ENCODE measurements at places on chromosomes 7 and 10.

DNA sequence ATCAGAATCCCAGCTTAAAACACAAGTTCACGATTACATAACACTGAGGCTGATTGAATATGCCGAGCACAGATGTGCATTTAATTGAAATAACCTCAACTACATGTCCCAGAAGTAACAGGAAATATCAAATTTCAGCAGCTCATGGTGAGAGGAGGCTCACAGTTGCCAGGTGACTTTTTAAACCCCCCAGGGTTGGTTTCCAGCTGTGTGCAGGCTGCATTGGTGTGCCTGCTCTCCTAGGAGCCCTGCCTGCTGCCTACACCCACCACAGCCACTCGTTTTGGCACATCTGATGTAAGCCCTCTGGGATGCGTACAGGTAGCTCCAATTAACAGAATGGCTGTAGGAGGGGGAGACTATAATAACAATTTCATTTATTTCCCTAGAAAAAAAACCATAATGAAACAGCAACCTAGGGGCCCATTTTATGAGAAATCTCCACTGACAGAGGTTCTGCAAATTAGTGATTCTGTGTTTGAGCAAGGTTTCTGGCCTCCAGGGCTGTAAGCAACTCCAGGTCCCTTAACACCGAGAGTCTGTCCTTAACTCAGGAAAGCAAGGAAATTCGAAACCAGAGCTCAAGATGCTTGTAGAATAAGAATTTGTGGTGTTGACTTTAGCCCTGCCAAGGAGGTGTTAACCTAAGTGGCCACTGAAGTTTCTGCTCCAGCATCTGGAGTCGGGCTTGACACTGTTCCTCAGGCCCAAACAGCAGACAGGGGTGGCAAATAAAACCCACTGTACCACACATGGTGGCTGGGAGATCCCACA lies 161.9 kb downstream of the BMPER start:
- DNase-seq, result no peak

GRCh38 chr10:84511106-84511505 lies 182.7 kb downstream of the CCSER2 start:
- DNase-seq, result no peak

- no peak for DNase-seq
Measured at GRCh38 chr10:7412928-7413282, 2.1 kb upstream of the SFMBT2 start.

DNA sequence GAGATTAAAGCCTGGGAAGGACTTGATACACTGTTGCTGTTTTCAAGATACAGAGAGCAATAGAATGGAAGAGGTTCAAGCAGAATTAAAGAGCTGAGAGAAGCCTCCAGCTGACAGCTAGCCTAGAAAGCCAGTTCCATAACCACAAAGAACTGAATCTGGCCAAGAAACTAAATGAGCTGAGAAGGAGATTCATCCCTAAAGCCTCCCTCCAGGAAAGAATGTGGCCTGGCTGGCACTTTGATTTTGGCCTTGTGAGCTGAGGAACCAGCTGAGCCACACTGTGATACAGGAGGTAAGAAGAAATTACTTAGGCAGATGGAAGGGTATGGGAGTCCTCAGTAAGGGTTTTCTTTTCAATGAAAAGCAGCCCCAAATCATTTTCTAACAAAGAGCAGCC lies 324.1 kb downstream of the PHF14 start:
- DNase-seq, result no peak

DNA sequence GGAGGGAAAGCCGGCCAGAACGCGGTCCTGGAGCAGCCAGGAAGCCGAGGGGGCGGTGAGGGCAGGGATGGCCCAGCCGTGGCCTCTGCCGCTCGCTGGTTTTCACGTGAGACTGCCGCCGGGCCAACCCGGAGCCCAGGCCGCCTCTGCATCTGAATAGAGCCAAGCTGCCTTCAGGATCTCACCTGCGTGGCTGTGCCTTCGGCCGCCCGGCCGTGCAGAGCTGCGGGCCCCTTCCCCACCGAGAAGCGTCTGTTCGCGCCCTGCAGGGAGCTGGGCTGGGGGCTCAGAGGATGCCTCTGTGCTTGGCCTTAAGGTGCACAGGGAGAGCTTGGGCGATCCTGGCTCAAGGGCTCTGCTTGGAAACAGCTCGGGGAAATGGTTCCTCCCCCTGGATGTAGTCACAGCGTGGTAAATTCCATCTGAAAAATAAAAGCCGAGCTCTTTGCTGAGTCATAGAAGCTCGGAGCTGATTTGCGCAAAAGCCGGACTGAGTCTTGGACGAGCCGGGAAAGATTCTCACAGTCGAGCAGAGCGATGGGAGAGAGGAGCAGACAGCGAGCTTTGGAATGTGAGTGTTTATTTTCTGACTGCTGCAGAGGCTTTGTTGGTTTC lies at the start of gene JAKMIP3:
TSS of gene JAKMIP3 (plus strand) at position 456 of the 615 bp plus-strand sequence. CDS start 38,863 bp downstream, outside the sequence.
- peak; percentile 86 for DNase-seq

- no peak for DNase-seq
Measured at GRCh38 chr7:78218876-78219275, 420.3 kb downstream of the PHTF2 start.

DNA sequence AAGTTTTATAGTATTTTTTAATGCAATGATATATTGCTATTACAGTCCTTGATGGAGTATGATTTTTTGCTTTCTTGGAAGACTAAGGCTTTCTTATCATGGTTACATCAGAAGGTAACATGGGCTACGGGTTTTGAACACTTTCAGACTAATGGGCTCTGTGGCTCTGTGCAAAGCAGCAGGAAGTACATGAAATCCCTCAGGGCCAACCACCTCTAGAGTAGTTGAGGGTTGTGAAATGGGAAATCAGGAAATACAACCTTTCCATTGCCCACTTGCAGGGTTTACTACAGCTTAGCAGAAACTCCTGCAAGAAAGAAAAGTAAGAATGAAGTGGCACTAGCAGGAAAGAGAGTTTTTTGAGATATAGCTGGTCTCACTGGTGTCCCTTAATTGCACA lies 853.5 kb downstream of the KCNMA1 start:
- DNase-seq, result no peak

DNA sequence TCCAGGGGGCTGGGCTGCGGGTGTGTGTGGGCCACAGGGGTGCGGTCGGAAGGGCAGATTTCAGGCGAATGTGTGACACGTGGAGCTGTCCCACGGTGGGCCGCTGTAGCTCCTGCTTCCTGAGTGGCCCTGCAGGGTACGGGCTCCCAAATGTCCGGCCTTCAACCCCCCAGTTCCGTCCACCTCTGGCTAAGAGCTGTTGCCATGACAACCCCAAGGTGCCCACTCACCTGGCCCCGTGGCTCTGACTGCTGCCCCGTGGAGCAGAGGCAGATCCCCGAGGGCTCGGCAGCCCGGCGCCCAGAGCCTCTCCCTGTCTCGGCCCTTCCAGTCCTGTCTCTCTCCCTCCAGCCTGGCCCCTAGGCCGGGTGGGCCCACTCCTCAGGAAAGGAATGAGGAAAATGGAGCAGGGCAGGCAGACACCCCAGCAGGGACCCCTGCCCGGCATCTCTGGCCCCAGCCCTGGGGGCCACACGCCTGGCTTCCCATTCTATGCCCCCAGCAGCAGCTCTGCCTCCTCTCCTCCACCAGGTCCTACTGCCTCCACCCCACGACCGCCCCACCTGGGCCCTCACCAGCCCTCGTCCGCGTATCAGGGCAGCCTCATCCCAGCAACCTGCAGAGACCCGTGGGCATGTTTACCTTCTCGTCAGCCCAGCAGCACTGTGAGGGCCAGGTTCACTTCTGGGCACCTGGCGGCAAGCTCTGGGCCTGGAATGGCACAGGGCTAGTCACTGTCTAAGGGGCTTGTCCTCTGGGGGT lies 215.6 kb downstream of the ELFN1 start:
- DNase-seq, result no peak

DNA sequence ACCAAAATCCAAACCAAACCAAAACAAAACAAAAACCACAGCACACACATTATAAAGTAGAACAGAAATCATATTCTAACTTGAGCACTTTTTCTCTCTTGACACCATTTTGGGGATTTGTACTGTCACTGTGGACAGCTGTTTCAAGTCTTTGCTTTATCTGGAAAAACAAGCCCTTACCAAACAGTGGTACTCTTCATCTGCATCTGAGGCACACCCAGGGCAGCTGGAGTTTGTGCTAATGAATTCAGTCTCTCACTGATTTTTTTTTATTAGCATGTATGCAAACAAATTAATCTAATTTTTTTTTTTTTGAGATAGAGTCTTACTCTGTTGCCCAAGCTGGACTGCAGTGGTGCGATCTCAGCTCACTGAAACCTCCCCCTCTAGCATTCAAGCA lies 171.4 kb downstream of the RAPGEF5 start:
- no peak for DNase-seq

GRCh38 chr10:131277969-131278368 lies 33.6 kb downstream of the TCERG1L start:
- no peak for DNase-seq

DNA sequence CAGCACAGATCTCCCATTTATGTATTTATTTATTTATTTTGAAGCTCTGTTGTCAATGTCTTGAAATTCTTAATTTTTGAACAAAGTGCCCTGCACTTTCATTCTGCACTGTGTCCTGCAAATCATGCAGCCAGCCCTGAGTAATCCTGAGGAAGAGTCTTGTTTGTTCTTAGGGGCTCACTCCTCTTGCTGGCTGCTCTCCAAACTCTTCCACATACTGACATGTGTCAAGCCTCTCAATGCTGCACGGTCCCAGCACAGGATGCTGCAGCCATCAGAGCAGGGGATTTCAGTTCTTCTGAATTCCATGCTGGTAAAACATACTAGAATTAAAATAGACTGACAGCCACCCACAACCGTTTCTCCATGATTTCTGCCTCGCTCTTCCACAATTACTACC lies 207.2 kb downstream of the PARD3 start:
- DNase-seq, result no peak

- DNase-seq, result no peak
Measured at GRCh38 chr10:78489034-78489433, 455.4 kb downstream of the RPS24 start.

- DNase-seq, result no peak
Measured at GRCh38 chr10:11673346-11674280, 62.2 kb upstream of the USP6NL start.

- no peak for DNase-seq
Measured at GRCh38 chr7:139548302-139549028, 25.0 kb downstream of the CLEC2L start.

DNA sequence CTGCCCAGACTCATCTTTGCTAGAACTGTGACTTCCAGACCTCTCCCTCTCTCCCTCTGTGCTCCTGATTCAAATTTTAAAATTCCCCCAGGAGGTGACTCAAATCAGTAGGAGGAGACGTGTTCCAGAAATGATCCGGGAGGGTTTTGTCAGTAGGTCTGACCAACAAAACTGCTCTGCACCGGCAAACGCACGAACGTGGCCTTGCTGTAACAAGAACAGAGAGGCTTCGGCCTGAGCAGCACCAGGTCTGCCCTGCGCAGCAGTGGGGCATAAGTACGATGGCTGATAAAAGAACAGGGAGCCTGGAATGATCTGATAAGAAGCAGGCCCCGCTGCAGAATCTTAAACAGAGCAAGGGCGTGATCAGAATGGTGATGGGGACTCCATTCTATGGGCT lies 152.7 kb upstream of the AUTS2 start:
- DNase-seq, result no peak

DNA sequence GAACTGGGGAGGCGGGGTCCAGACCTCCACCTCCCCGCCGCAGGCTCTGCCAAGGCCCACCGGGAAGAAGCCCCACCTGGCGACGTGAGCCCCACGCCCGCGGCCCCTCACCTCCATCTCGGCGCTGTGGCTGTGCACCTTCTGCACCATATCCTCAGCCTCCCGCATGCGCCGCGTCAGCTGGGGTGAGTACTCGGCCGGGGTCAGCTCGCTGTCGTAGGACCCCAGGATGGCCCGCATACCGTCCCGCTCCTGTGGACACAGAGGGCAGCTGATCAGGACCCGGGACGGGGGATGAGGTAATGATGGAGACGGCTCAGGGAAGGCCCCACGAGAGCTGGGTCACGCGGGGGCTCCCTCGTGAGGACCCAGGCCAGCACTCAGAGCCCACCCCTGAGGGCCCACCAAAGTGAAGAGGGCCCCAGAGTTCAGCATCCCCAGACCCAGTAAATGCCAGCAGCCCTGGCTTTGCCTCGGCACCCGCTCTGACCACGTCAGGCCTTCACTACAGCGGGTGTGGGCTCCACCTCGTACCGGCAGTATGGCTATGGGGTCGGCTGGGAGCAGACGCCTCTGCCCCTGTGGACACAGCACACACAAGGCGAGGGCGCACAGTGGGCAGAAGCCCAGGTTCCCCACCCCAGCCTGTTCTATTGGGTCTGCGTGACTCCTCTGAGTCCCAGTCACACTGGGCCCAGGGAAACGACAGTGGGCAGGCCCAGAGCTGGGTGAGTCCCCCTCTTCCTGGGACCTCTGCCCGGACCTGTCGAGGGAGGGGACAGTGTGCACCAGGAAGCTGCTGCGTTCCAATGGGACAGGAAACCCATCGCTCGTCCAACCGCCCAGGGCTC lies 218.1 kb downstream of the MAD1L1 start:
- DNase-seq, result no peak

- DNase-seq, result peak; percentile 60
Measured at GRCh38 chr7:128796327-128796726, 4.6 kb downstream of the CCDC136 start.

DNA sequence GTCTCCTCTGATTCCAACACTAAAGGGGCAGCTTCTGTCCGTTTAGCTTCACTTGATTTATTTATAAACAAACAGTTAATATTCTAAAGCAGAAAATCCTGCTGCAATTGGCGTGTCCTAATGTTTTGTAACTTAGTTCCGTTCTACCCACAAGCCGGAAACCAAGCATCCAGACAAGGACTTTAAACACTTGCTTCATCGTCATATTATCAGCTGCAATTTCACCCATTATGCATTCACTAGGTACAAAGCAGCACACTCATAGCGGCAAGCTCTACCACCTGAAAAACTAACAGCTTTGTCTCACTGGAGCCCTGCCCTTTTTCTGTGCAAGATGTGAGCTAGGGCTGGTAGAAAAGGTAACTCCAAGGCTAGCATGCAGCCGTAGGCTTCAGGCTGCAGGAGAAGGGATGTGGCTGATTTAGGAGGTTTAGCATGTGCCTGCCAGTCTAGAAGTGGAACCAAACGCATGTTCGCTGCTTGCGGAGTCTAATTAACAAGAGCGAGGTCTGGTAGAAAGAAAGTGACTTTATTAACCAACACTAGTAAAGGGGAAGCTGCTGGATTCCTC lies 43.7 kb upstream of the BPGM start:
- DNase-seq, result no peak

- no peak for DNase-seq
Measured at GRCh38 chr10:21628023-21628422, 94.0 kb downstream of the MLLT10 start.

DNA sequence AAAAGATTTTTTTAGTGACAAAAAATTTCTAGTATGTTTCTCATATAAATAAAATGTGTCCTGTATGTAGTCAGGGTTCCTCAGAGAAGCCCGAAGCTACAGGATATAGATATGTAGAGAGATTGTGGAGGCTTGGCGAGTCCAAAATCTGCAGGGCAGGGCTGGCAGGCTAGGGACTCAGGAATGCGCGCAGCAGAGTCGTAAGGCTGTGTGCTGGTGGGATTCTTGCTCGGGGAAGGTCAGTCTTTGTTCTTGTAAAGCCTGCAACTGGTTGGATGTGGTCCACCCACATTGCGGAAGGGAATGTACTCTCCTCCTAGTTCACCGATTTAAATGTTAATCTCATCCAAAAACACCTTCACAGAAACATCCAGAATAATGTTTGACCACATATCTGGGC lies 30.6 kb downstream of the LHPP start:
- no peak for DNase-seq
